ENCODE measurements at places on chromosomes 7 and 10. TPM values are rescaled to one million over a fixed set of nuclear protein-coding genes. Genes with fewer than 3 reads are reported as not detected.

GRCh38 chr10:571688-572451 lies 117.6 kb downstream of the DIP2C start:
- H3K4me1 ChIP-seq = no peaks in the 10 kb centered on the region
- H3K27ac ChIP-seq = no peak overlapping the region
- no peaks in the 10 kb centered on the region for H3K27me3 ChIP-seq
- H3K36me3 ChIP-seq = no peaks in the 10 kb centered on the region

GRCh38 chr7:31408140-31408729 lies 67.7 kb upstream of the NEUROD6 start:
- H3K4me3 ChIP-seq = no peak overlapping the region
- no peaks in the 10 kb centered on the region for H3K27me3 ChIP-seq
- H3K27ac ChIP-seq = no peak overlapping the region
- H3K4me1 ChIP-seq = no peaks in the 10 kb centered on the region
- DNase-seq = no peak

DNA sequence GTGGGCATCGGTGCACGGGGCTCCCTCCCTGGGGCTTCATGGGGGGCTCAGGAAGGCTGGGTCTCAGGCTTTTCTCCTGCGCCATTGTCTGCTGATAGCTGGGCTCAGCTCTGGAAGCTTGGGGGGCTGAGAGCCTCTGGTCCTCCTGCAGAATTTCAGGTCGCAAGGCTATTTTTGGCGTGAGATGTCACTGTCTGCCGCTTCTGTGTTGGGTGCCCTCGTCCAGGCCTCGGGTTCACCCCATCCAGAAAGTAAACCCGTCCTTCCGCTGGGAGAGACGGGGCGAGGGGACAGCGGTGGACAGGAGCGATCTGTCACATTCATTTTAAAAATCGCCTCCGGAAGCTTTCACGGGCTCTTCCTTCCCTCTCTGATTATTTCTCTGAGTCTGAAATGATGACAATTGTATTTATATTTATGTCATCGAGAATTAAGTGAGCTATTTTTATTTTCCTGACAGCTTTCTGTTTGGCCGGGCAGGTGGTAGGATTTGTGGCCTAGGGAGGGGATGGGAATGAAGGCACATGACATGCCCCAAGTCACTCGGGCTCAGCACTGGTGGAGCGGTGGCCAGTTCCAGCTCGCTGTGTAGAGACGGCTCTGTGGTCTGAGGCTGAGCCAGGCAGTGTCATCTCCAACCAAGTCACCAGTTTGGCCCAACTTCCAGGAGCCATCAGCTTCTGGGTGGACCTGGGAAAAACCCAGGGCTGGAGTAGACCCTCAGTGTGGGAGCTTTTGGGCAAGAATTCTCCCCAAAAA lies 40.7 kb upstream of the AP5Z1 start:
- no peak overlapping the region for H3K4me3 ChIP-seq
- no peaks in the 10 kb centered on the region for H3K36me3 ChIP-seq
- no peak for DNase-seq
- H3K27ac ChIP-seq = no peak overlapping the region

GRCh38 chr7:71769326-71769725 lies 637.4 kb downstream of the GALNT17 start:
- H3K4me3 ChIP-seq = no peak overlapping the region
- H3K27ac ChIP-seq = no peak overlapping the region
- no peaks in the 10 kb centered on the region for H3K27me3 ChIP-seq

DNA sequence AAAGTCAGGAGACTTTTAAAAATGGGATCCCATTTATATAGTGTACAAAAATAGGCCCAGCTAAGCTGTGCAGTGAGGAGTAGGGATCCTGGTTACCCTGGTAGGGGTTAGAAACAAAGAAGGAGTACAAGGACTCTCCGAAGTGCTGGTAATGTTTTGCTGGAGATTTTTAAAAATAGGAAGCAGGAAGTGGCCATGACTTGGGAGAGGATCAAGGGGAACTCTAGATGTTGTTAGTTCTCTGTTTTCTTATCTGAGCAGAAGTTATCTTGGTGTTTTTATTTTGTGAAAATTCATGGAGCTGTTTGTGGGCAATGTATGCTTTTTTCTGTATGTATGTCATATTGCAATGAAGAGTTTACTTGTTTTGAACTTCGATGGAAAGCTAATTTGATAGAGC lies 373.9 kb downstream of the SFMBT2 start:
- H3K36me3 ChIP-seq = no peaks in the 10 kb centered on the region
- H3K4me1 ChIP-seq = no peaks in the 10 kb centered on the region
- no peak overlapping the region for H3K4me3 ChIP-seq
- no peak overlapping the region for H3K27ac ChIP-seq

GRCh38 chr10:133391249-133391635 lies 2.7 kb upstream of the MTG1 start:
- H3K27me3 ChIP-seq = no peaks in the 10 kb centered on the region
- H3K4me1 ChIP-seq = no peaks in the 10 kb centered on the region
- no peak overlapping the region for H3K4me3 ChIP-seq
- no peak for DNase-seq

DNA sequence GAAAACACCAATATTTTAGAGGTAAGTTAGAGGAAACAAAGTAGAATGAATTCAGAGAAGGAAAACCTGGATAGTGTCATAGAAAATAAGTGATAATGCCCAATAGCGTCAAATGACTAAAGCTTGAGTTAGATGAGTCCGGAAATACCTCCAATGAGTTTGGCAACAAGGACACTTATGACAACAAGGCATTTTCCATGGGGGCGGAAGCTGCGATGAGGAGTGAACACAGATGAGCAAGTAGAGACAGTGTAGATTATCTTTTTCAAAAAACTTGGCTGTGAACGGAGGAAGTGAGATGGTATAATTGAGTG lies 383 bp upstream of the R3HCC1L start:
- H3K27me3 ChIP-seq = no peaks in the 10 kb centered on the region
- H3K4me3 ChIP-seq = peak overlapping the region; percentile 91
- no peaks in the 10 kb centered on the region for H3K36me3 ChIP-seq
- DNase-seq = no peak
- peak overlapping the region; percentile 92 for H3K27ac ChIP-seq

GRCh38 chr10:80996615-80997193 lies 459.0 kb downstream of the SH2D4B start:
- H3K27me3 ChIP-seq = no peaks in the 10 kb centered on the region
- no peaks in the 10 kb centered on the region for H3K4me1 ChIP-seq
- no peaks in the 10 kb centered on the region for H3K36me3 ChIP-seq
- DNase-seq = no peak
- H3K27ac ChIP-seq = no peak overlapping the region
- H3K4me3 ChIP-seq = no peak overlapping the region

DNA sequence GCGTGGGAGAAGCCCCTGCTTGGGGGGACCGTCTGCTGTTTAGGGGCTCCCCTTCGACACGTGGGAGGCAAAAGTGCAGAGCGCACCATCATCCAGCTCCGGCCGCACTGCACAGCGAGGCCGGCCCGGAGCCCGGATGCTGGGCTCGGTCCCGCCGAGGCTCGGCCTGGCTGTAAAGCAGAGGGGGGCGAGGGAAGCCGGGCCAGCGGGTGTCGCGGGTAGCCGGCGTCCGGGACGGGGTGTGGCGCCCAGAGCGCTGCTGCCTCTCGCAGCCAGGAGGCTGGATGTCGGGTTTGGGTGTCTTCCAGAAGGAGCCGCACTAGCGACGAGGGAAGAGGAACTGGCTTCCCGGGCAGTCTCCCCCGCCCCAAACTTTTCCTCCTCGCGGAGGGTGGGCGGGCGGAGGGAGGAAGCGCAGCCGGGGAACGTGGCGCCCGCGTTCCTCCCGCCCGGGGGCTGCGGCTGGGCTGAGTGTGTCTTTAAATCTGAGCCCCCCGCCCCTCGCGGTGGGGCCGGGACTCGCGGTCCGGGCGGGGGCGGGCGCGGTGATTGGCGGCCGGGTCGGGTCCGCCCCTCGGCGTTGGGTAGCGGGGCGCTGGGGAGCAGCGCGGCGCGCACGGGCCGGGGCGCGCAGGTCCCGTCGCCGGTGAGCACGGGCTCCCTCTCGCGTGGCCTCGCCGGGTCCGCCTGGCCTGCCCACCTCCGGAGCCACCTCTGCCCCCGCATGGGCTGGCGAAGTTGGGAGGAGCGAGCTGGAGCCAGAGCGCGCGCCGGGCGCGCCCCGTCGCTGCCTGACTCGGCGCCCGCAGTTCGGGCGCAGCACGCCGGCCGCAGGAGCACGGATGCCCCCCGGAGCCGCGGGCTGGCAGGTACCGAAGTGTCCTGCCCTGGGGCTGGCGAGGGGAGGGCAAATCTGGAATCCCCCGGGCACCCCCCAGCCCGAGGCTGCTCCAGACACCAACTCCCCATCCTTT lies at the start of gene PALD1:
Gene PALD1 (plus strand): TSS at position 577 of the 974 bp plus-strand sequence. CDS start 47,185 bp downstream, outside the sequence.
- no peaks in the 10 kb centered on the region for H3K4me1 ChIP-seq
- peak within 1 kb of the TSS; percentile 60 for H3K4me3 ChIP-seq
- H3K36me3 ChIP-seq = no peaks in the 10 kb centered on the region
- H3K27me3 ChIP-seq = no peaks in the 10 kb centered on the region
- H3K27ac ChIP-seq = peak within 1 kb of the TSS; percentile 68
- peak; percentile 69 for DNase-seq

- no peaks in the 10 kb centered on the region for H3K27me3 ChIP-seq
- H3K27ac ChIP-seq = no peak overlapping the region
- H3K4me3 ChIP-seq = no peak overlapping the region
Observed at GRCh38 chr7:79217468-79217867, 236.0 kb downstream of the MAGI2 start.

DNA sequence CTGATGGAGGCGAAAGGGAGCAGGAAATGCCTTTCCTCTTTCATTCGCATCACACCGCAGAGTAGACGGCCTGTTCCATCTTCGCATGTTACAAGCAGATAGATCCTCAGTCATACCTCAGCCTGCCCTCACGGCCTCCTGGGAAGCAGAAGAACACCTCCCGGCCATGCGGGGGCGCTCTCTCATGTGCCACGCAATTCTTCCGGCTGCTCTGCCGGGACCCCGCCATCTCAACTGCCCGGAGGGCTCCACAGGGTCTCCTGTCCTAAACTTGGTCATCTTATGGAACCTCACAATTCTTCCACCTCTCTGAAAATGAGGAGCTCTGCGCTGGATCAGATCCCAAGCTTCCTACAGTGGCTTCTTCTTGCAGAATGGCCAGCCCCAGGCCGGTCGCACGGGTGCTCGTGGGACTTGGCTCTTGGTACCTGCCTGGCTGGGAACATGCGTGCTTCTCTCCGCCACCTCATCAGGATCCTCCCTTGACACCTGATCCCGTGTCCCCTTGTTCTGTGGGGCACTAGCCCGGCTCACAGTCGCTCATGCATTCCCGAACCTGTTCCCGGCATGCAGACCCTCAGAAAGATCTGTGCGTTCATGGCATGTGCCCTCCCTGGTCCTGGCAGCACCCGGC lies 262.8 kb upstream of the SHH start:
- no peak overlapping the region for H3K27ac ChIP-seq
- H3K4me3 ChIP-seq = no peak overlapping the region
- no peaks in the 10 kb centered on the region for H3K27me3 ChIP-seq
- H3K36me3 ChIP-seq = no peaks in the 10 kb centered on the region
- H3K4me1 ChIP-seq = no peaks in the 10 kb centered on the region

DNA sequence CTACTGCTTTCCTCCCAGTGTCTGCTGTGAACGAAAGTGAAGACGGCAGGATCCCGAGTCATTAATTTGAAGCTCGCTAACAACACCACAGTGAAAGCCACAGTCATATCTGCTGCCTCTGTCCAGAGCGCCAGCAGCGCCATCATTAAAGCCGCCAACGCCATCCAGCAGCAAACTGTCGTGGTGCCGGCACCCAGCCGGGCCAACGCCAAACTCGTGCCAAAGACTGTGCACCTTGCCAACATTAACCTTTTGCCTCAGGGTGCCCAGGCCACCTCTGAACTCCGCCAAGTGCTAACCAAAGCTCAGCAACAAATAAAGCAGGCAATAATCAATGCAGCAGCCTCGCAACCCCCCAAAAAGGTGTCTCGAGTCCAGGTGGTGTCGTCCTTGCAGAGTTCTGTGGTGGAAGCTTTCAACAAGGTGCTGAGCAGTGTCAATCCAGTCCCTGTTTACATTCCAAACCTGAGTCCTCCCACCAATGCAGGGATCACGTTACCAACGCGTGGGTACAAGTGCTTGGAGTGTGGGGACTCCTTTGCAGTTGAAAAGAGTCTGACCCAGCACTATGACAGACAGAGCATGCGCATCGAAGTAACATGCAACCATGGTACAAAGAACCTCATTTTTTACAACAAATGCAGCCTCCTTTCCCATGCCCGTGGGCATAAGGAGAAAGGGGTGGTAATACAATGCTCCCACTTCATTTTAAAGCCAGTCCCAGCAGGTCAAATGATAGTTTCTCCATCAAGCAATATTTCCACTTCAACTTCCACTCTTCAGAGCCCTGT lies 94.8 kb upstream of the KCNMA1 start:
- no peak for DNase-seq
- H3K27ac ChIP-seq = no peak overlapping the region
- no peak overlapping the region for H3K4me3 ChIP-seq
- no peaks in the 10 kb centered on the region for H3K4me1 ChIP-seq
- H3K27me3 ChIP-seq = no peaks in the 10 kb centered on the region
- no peaks in the 10 kb centered on the region for H3K36me3 ChIP-seq

GRCh38 chr7:86784765-86785164 lies 141.1 kb downstream of the GRM3 start:
- H3K4me1 ChIP-seq = no peaks in the 10 kb centered on the region
- no peak for DNase-seq
- no peaks in the 10 kb centered on the region for H3K36me3 ChIP-seq

SMO gene
- total RNA-seq = 94.6 TPM

VWA2 gene
- not detected for total RNA-seq

PTPN20 gene
- not detected for total RNA-seq

LIPK gene
- not detected for total RNA-seq

OPN4 gene
- total RNA-seq = not detected

SPACDR gene
- total RNA-seq = 22.1 TPM

CRTAC1 gene
- 3.7 TPM for total RNA-seq
